ENCODE measurements at places on chromosomes 2 and 18. TPM values are rescaled to one million over a fixed set of nuclear protein-coding genes. Genes with fewer than 3 reads are reported as not detected.

Gene CFAP65
- not detected for total RNA-seq

Gene LYPD6
- 0.13 TPM for total RNA-seq

Gene CMPK2
- total RNA-seq: 2.7 TPM

Gene DCC
- not detected for total RNA-seq

Gene PSMA8
- 0.48 TPM for total RNA-seq

Gene EHD3
- 23.0 TPM for total RNA-seq

Gene KCNIP3
- 8.4 TPM for total RNA-seq

Gene SPATA3
- not detected for total RNA-seq

Gene RDH14
- 45.5 TPM for total RNA-seq

Gene VAPA
- 189 TPM for total RNA-seq

Gene FBXO41
- 0.51 TPM for total RNA-seq

Gene TP53I3
- 15.4 TPM for total RNA-seq

- DNase-seq: no peak
These were observed 158.3 kb upstream of the NDUFV2 start for GRCh38 chr18:8943900-8944870.

GRCh38 chr2:96408616-96409015 is 73.0 kb downstream of the NCAPH start:
- DNase-seq: peak; percentile 83

GRCh38 chr2:154457286-154457685 is 241.2 kb upstream of the KCNJ3 start:
- no peak for DNase-seq

GRCh38 chr2:66576561-66577320 is 141.8 kb downstream of the MEIS1 start:
- DNase-seq: no peak

DNA sequence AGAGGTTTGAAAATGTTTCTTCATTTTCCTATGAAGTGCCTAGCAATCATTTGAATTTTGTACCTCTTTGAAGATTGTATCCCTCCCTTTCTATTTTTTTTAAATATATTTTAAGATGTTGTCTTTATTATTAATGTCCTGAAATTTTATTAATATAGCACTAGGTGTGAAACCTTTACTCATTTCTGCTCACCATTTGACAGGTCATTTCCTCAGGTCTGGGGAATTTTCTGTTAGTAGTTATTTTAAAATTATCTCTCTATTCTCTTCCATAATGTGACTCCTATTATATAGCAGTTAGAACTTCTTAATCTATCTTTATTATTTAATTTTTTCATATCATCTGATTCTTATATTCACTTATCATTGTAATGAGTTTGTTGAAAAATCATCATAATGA is 1038.6 kb upstream of the SLC39A10 start:
- no peak for DNase-seq

- no peak for DNase-seq
These were observed 12.0 kb upstream of the GTF2A1L start for GRCh38 chr2:48605482-48606175.

GRCh38 chr2:105144941-105145300 is 96.6 kb upstream of the GPR45 start:
- no peak for DNase-seq

GRCh38 chr2:26616706-26617587 is 24.2 kb downstream of the CIB4 start:
- DNase-seq: no peak

DNA sequence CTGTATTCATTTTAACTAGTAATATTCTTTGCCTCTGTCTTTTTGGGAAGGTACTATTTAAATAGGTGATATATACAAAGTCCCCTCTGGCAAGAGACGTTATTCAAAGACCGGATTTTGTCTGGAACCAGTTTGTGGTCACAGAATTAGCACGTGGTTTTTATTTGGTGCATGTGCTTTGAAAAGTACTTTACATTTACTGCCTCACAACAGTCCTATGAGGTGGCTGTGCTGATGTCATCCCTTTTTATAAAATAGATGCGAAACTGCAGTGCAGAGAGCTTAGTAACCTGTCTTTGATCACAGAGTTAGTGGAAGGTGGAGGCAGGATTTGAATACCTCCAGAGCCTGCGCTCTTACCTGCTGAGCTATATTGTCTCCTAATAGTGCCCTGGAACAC is 4.0 kb downstream of the LPIN1 start:
- DNase-seq: no peak

DNA sequence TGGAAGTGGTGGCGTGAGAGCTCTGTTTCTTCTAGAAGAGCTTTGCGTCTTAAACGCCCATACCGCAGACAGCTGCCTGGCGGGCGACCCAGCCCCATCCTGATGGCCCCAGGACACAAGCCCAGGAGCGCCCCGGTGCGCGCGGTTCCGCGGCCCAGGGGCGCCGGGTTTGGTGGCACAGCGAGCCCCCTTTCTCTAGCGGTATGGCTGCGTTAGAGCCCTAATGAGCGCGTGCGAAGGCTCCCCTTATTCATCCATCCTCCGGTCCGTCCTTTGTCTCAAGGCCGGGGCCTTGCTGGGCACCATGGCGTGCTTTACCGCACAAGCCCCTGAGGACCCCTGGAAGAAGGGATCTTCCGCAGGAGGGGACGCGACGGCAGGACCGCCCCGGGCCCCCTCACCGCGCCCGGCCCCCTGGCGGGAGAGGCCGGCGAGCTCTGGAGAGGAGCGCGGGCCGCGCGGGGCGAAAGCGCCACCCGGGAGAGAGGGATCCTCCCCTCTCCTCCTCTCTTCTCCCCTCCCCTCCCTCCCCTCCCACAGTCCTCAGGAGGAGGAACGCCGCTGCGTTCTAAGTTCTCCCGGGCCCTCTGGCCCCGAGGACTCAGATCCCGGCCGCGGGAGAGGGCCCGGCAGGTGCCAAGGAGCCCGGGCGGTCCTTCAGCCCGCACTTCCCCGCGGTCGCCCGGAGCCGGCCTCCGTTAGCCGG is 626 bp upstream of the SLC1A4 start:
- DNase-seq: no peak

GRCh38 chr2:148922776-148923475 is 47.9 kb downstream of the KIF5C start:
- DNase-seq: no peak

- no peak for DNase-seq
These were observed 66.3 kb downstream of the PTGR3 start for GRCh38 chr18:75142677-75143076.

DNA sequence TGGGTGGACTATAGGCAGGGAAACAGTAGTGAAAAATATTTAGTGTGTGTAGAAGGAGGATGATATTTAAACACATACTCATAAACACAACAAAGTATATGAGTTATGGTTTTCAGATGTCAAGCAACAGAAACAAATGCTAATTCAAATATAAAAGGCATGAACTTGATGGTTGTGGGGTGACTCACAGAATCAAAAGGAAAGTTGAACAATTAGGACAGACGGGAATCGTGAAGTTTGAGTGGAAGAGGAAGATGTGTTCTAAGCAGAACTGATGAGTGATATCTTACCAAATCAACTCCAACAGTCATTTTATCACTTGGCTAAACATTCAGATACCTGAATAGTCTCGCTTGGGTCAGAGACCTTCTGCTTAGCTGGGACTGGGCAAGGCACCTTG is 53.6 kb upstream of the ITGA6 start:
- no peak for DNase-seq

- no peak for DNase-seq
These were observed 62.6 kb upstream of the CTLA4 start for GRCh38 chr2:203804764-203805485.

DNA sequence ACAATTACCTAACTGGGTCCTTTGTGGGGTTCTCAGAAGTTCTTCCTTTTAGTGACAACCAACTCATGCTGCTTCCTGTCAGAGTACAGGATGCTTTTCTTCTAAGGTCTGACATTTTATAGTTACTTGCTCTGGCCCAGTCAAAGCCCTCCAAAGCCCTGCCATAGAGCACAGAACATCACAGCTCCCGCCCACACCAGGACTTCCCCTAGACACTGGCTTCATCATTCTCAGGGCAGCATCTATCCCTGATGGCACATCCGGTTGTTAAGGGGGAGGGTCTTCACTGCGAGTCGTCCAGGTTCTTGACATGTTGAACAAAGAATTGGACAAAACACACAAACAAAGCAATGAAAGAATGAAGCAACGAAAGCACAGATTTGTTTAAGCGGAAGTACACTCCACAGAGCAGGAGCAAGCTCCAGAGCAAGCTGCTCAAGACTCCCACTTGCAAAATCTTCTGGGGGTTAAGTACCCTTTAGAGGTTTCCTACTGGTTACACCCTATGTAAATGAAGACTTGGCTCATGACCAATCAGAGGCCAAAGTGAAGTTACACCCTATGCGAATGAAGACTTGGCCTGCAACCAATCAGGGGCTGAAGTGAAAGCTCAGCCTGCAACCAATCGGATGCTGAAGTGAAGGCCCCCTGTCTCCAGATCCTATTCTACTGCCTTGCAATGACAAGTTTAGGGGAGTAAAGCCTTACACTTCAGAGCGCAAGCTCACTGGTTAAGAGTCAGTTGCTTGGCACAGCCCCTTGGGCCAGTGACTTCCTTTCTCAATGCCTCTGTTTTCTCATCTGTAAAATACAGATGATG is 79.0 kb downstream of the HDAC4 start:
- no peak for DNase-seq

- DNase-seq: peak; percentile 13
These were observed 69.3 kb downstream of the KCNG2 start for GRCh38 chr18:79866889-79867574.

DNA sequence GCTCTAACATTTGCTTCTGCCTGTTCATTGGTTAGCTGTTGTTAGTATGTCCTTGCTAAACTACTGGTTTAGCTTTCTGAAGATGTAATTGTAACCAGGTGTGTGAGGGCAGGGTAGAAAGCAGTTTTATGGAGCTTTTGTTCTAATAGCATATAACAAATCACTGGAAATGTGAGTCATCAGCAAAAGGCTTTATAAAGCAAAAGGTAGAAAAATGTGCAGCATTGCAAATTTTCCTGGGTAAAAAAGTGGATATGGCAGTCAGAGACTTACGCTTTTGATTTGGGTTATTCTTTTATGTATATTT is 85.3 kb downstream of the ZNF407 start:
- DNase-seq: no peak

GRCh38 chr2:240760576-240761246 is 59.3 kb downstream of the KIF1A start:
- DNase-seq: no peak

GRCh38 chr18:56541793-56542192 is 96.6 kb downstream of the TXNL1 start:
- DNase-seq: no peak

DNA sequence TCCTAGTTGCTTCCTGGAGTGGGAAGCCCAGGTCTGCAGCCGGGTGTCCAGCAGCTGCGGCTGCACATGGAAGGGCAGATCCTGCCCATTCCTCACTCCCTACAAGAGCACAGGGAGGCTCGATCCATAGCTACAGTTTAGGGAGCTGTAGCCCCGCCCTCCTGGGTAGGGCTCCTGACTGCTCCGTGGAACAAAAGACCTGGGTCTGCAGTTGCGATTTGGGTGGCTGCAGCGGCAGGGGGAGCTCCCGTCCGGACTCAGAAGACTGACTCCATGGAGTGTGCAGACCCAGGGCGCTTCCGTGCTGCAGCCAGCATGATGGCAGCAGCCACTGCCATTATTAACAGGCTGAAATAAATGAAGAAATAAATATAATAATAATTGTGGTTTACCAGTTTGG is 157.3 kb downstream of the CTNNA2 start:
- no peak for DNase-seq

DNA sequence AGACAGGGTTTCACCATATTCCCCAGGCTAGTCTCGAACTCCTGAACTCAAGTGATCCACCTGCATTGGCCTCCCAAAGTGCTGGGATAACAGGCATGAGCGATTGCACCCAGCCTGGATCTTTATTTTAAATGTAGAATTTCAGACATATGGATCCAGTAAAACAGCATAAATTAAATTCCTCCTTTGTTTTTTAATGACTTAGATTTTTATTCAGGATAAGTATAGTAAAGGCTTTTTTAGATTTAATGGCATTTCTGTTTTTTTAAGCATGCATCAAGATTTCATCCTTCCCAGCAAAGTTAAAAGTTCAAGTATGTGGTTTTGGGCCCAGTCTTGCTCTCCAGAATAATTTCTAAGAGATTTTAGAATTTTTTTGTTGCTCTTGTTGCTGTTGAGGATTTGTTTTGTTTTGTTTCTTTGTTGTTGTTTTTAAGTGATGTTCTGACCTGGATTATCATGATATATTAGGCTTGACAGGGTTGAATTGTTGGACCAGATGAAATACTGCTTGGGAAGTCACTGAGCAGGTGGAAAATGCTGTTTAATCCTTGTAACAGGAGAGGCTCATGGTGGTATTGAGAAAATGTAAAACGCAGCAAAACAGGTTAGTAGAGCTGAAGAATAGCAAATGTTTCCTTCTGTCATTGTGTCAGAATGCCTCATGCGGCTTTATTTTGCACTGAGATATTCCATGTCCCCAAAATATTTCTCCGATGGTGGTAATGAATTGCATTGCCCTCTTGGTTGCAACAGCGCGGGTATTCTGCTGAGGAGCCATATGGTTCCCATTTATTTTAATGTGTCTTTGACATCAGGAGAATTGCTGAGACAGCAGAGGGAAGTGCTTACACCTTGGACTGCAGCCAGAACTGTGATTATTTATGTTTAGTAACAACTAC is 147.9 kb downstream of the GALNT3 start:
- DNase-seq: no peak

DNA sequence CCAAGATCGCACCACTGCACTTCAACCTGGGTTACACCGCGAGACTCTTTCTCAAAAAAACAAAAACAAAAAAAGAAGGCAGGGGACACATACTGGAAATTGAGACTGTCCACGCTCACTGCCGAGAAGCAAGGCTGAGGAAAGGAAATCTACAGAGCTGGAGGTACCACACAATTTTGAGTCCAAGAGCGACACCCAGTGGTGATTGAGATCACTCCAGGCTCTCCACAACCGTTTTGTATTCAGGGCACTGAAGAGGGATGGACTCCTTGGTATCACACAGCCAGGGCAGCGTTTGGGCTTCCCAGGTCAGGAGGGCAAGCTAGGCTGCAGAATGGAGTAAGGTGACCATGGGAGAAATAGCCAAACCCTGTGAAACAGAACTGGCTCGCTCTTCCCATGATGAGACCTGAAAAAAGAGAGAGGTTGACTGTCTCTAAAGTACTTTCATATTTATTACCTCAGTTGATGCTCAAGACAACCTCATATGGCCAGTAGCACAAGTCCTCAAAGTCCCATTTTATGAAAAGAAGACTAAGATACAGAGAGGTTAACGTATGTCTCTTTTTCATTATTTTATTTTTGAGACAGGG is 74.5 kb upstream of the YPEL5 start:
- DNase-seq: peak; percentile 51

GRCh38 chr2:228600265-228600664 is 418.8 kb upstream of the SPHKAP start:
- no peak for DNase-seq

GRCh38 chr18:11857177-11857887 is 6.1 kb downstream of the CHMP1B start:
- DNase-seq: peak; percentile 73

DNA sequence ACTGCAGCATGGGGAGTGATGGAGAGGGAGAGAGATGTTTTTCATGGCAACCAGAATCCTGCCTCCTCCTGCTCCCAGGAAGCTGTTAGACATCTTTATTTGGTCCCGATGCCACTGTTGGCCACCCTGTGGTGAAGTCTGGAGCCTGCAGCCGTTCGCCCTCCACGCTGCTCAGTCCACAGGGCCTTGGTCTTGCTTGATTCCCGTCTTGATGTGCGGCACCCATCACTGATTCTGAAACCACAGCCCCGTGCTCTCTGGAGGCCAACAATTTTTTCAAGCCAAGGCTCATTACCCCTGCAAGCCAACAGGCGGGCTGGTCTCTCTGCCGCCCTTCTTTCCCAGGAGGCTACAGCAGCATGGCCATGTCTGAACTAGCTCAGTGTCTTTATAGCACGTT is 24.5 kb downstream of the SIGLEC15 start:
- DNase-seq: no peak

- DNase-seq: no peak
These were observed 116.1 kb downstream of the NFATC1 start for GRCh38 chr18:79511671-79512301.

GRCh38 chr18:26863122-26863879 is 2.2 kb downstream of the AQP4 start:
- DNase-seq: peak; percentile 88

All from Right ventricle myocardium superior (tissue), 1 donor.